Gastroesophageal sphincter (tissue), 4 donors: ENCODE measurements at places on chromosomes 1 and 21.

- H3K4me1 ChIP-seq: no peaks in the 10 kb centered on the region
- no peak for ATAC-seq
- no peaks in the 10 kb centered on the region for H3K27me3 ChIP-seq
- H3K27ac ChIP-seq: no peak overlapping the region
- H3K36me3 ChIP-seq: no peaks in the 10 kb centered on the region
- H3K4me3 ChIP-seq: no peak overlapping the region
These were observed 57.4 kb upstream of the CITED4 start for GRCh38 chr1:40919475-40920011.

DNA sequence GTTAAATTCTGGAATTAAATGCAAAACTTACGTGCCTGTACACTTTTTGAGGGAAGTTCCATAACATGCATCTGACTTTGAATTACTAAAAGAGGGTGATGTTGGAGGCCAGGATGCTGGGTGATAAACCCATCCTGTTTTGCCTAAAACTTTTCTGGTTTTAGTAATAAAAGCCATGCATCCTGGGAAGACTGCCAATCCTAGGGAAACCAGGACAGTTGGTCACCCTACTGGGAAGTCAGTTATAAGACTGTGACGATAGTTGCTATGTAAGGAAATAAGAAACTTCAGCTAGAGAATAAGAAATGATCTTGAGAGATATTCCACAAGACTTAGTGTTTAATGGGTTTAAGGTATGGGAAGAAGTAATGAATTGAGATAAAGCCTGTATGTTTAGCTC is 336.6 kb upstream of the LYPLAL1 start:
- H3K4me3 ChIP-seq: no peak overlapping the region
- no peaks in the 10 kb centered on the region for H3K36me3 ChIP-seq
- ATAC-seq: no peak
- no peaks in the 10 kb centered on the region for H3K4me1 ChIP-seq
- no peaks in the 10 kb centered on the region for H3K27me3 ChIP-seq
- H3K27ac ChIP-seq: no peak overlapping the region

DNA sequence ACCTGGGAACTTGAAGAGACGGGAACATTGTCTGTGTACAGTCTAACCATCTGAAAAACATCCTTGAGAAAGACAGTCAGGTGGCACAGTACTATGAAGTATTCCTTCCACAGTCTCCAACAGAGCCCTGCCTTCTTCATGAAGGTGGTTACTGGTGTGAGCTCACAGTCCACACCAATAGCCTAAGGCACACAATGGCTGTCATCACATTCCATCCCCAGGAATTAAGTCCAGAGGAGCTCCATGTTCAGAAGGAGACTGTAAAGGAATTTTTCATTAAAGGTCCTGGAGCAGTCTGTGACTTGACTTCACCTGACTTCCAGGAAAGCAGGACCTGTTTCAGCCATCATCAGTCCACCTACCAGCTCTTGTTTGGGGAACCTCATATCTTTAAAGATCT is 180.2 kb downstream of the C1orf21 start:
- H3K27me3 ChIP-seq: no peaks in the 10 kb centered on the region
- ATAC-seq: no peak
- peaks cover 10% of the 10 kb centered on the region for H3K36me3 ChIP-seq
- peaks cover 12% of the 10 kb centered on the region for H3K4me1 ChIP-seq
- no peak overlapping the region for H3K4me3 ChIP-seq
- no peak overlapping the region for H3K27ac ChIP-seq

GRCh38 chr1:85296980-85297379 is 20.5 kb upstream of the BCL10 start:
- H3K27me3 ChIP-seq: no peaks in the 10 kb centered on the region
- peak overlapping the region; percentile 75 for H3K27ac ChIP-seq
- H3K4me1 ChIP-seq: peaks cover 9% of the 10 kb centered on the region
- no peak overlapping the region for H3K4me3 ChIP-seq
- ATAC-seq: no peak

- H3K4me1 ChIP-seq: no peaks in the 10 kb centered on the region
- no peak for ATAC-seq
- H3K27me3 ChIP-seq: peaks cover 58% of the 10 kb centered on the region
- no peak overlapping the region for H3K4me3 ChIP-seq
These were observed 38.1 kb downstream of the DISP3 start for GRCh38 chr1:11516961-11517635.

DNA sequence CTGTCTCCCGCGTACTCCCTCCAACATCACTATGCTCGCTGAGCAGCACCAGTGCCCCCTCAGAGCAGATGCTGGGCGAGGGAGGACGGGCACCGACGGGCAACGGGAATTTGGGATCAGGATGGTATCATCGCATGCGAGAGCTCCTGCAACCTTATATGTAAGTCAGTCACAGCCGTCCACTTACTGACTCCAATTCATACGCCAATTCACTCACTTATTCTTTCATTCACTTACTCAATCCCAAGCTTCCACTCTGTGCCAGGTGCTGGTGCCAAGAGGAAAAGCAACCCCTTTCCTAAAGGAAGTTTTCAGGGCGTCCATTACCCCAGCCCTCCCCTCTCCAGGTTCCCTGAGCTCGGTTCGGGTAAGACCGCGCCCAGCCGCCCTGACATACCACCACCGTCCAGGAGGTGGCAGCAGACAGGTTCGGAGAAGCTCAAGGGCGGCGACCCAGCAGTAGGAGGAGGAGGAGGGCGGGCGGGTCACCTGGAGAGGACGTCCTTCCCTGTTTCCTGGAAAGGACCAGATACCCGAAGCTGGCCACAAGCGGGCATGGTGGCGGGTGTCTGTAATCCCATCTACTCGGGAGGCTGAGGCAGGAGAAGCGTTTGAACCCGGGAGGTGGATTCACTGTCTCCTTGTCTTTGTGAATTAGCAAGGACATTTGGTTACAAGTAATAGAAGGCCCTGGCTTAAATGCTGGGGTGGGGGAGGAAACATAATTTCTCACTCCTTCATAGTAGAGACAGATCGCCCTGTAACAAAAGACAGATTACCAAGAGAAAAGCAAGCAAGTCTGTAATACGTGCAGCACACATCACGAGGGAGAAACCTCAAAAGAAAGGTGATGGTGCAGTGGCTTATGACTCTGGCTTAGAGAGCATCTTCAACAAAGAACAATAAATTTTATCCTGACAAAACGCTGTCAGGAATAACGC is 7.6 kb upstream of the IL22RA1 start:
- peaks cover 48% of the 10 kb centered on the region for H3K27me3 ChIP-seq
- peak overlapping the region; percentile 60 for H3K27ac ChIP-seq
- no peak overlapping the region for H3K4me3 ChIP-seq
- H3K4me1 ChIP-seq: no peaks in the 10 kb centered on the region
- ATAC-seq: peak; percentile 93
- no peaks in the 10 kb centered on the region for H3K36me3 ChIP-seq

- H3K27ac ChIP-seq: no peak overlapping the region
- no peaks in the 10 kb centered on the region for H3K4me1 ChIP-seq
- no peak overlapping the region for H3K4me3 ChIP-seq
- no peak for ATAC-seq
- H3K36me3 ChIP-seq: no peaks in the 10 kb centered on the region
- no peaks in the 10 kb centered on the region for H3K27me3 ChIP-seq
These were observed 70.9 kb downstream of the ERI3 start for GRCh38 chr1:44284184-44284583.

GRCh38 chr1:65388908-65389695 is 31.4 kb upstream of the LEPR start:
- no peak overlapping the region for H3K4me3 ChIP-seq
- no peak for ATAC-seq
- H3K4me1 ChIP-seq: no peaks in the 10 kb centered on the region

DNA sequence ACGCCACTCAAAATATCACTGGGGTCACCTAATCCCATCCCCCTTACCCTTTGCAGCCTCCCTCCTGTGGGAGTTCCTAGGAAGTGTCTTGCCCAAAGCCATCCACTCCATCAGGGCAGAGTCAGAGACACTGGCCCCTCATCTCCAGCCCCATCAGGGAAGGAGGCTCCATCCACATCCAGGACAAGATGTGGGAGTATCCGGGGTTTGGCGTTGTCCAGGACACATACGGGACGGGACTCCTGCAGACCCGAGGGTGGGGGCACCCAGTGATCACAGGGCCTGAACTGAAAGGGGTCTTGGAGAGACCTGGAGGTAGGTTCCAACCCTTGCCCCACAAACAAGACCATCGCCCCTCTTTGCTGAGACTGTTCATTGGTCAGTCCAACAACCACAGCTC is 348.2 kb downstream of the MATN1 start:
- no peak overlapping the region for H3K4me3 ChIP-seq
- H3K36me3 ChIP-seq: no peaks in the 10 kb centered on the region
- H3K4me1 ChIP-seq: no peaks in the 10 kb centered on the region

DNA sequence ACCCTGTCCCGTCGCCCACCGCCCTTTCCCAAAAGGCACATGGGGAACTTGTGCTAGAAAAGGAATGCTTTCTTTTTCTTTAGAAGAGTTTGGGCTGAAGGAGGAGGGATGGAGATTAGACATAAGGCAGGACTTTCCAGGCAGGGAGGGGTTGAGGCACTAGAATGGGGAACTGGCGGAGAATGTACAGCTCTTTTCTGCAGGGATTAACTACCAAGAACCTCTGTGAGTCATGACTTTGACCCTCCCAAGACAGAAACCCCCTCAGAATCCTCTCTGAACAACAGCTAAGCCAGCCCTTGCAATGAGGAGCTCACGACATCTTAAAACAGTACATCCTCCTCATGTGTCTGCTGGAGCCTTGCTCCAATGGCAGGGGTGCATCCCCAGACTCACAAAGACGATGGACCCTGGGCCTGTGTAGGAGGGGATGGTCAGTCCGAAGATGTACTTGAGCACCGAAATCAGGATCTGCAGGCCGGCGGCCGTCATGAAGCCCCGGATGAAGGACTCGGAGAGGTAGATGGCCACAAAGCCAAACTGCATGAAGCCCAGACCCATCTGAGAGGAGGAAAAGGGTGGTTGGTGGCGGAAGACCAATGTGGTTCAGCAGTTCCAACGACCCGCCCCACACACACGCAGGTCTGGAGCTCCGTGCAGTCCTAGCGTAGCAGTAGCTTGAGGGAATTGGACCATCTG is 13.6 kb downstream of the SLC26A9 start:
- no peaks in the 10 kb centered on the region for H3K36me3 ChIP-seq
- no peak for ATAC-seq
- H3K4me3 ChIP-seq: no peak overlapping the region
- no peak overlapping the region for H3K27ac ChIP-seq
- H3K27me3 ChIP-seq: peaks cover 12% of the 10 kb centered on the region

GRCh38 chr1:62437273-62437940 is 558 bp downstream of the USP1 start:
- no peak for ATAC-seq
- peak overlapping the region; percentile 99 for H3K27ac ChIP-seq
- peak overlapping the region; percentile 99 for H3K4me3 ChIP-seq
- H3K36me3 ChIP-seq: peaks cover 17% of the 10 kb centered on the region
- peaks cover 17% of the 10 kb centered on the region for H3K4me1 ChIP-seq
- H3K27me3 ChIP-seq: no peaks in the 10 kb centered on the region

DNA sequence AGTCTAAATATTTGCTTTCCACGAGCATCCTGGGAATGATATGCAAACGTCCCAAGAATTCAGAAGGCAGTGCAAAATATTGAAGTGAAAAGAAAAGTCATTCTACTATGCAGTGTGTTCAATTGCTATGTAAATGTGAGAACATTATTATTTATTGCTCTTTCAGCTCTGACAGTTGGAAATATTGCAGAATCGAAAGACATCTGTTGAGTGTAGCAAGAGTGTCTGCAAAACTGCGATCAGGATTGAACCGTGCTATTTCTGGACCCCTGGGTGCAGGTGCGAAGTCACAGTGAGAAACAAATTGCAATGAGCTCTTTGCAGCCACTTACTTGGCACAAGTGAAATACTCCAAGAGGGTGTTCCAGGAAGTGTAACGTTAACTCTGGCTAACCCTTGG is 566.4 kb downstream of the AJAP1 start:
- H3K27me3 ChIP-seq: peaks cover 65% of the 10 kb centered on the region
- no peaks in the 10 kb centered on the region for H3K36me3 ChIP-seq
- ATAC-seq: no peak

- no peak for ATAC-seq
- no peaks in the 10 kb centered on the region for H3K4me1 ChIP-seq
- H3K27me3 ChIP-seq: no peaks in the 10 kb centered on the region
- H3K27ac ChIP-seq: no peak overlapping the region
- no peaks in the 10 kb centered on the region for H3K36me3 ChIP-seq
- H3K4me3 ChIP-seq: no peak overlapping the region
These were observed 146.2 kb upstream of the KRTAP19-8 start for GRCh38 chr21:31184459-31184858.

DNA sequence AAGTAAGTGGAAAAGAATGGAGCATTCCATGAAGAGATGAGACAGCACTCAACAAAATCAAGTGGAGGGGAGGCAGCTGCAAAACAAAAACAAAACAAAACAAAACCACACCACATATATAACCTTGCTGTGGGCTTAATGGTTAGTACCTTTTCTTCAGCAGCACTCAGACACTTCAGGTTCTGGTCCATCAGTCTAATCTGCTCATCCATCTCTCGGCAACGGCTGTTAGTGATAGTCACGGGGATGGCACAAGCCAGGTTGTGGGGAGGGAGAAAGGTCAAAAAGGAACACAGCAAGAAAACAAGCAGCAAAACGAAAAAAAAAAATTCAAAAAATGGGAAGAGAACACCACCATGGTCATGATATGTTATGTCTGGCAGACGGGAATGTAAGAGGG is 17.0 kb upstream of the NUP210L start:
- H3K27ac ChIP-seq: no peak overlapping the region
- no peaks in the 10 kb centered on the region for H3K27me3 ChIP-seq
- no peak for ATAC-seq

DNA sequence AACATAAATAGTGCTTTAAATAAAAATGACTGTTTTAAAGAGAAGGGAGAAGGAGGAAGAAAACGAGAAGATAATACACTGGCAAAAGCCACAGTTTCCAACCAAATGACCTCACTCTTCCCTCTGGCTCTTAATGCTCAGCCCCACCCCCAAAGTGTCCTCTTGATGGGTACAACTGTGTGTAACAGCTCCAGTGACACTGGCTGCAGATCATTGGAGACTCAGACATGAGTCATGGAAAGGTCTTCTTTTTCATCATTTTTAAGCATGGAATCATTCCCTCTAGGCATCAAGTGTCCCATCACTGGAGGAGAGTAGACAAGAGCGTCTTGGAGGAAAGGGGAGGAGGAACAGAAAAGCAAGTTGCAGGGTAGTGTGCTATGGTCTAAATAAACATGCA is 333.0 kb downstream of the PAPPA2 start:
- no peaks in the 10 kb centered on the region for H3K36me3 ChIP-seq
- H3K4me3 ChIP-seq: no peak overlapping the region
- peaks cover 6% of the 10 kb centered on the region for H3K27me3 ChIP-seq
- no peaks in the 10 kb centered on the region for H3K4me1 ChIP-seq
